CD8-positive, alpha-beta memory T cell (primary cell): ENCODE measurements at places on chromosomes 2 and 18. TPM values are rescaled to one million over a fixed set of nuclear protein-coding genes. Genes with fewer than 3 reads are reported as not detected.

GRCh38 chr2:130310881-130311280 is 31.8 kb upstream of the IMP4 start:
- DNase-seq, result no peak

CHST9 gene
- total RNA-seq, result not detected

DNA sequence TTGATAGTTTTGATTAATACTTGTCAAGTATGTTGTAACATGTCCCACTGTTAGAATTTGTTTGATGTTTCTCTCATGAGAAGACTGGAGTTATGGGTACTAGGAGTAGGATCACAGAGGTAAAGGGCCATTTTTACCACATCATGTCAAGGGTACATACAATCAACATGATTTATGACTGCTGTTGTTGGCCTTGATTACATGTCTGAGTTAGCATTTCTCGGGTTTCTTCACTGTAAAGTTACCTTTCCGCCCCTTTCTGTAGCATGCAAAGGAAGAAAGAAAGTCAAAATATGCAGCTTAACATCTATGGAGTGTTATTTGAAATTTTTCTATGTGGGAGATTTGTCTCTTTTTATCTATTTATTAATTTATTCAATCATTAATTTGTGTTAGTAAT is 1456.4 kb downstream of the SUCLG1 start:
- no peak for DNase-seq

GRCh38 chr18:35190948-35191697 is 49.7 kb upstream of the ZNF397 start:
- DNase-seq, result no peak

DNA sequence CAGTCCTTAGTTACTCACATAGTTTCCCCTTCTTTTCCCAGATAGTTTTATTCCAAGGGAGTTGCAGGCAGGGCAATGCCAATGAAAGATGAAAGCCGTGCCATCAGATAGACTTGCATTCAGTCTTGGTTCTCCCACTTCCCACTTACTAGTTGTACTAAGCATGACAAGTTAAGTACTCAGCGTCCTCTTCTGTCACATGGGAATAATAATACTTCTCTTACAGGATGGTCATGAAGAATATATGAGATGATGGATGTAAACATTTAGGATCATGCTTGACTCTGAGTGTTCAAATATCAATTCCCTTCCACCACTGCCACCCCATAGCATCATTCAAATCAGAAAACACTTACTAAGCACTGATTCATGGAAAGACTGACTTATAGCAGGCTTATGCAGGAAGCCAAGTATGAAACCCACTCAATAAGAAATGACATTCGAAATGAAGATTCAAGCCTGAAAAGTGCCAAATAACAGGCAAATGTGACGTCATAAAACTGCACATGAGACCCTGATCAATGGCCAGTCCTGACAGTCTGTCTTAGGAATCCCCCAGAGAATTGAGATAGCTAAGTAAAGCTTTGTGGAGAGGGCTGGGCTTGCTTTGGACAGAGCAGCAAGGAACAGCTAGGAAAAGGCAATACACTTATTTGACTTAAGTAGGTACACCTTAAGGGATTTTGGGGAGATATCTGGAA is 11.1 kb upstream of the EVA1A start:
- no peak for DNase-seq

MYL1 gene
- not detected for total RNA-seq

KANSL1L gene
- total RNA-seq, result 5.0 TPM

REG3G gene
- not detected for total RNA-seq

GRCh38 chr2:162074928-162075688 is 1.1 kb upstream of the DPP4 start:
- DNase-seq, result no peak

DNA sequence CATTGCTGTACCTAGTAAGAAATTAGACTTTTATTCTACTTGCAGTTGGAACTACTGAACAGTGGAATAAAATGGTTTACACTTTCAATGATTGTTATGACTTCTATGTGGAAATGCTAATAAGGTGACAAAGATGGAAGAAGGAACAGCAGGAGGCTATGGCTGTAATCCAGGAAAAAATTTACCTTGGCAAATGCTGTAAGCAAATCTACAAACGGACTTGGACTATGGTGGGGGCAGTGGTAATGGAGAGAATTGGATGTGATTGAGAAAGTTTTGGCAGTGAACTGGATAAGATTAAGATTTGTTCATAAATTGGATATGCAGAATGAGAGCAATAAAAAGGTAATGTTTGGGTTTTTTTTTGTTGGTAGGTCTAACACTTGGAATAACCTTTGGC is 111.0 kb upstream of the ERBB4 start:
- no peak for DNase-seq
